Cardiac septum (tissue), 1 donor: ENCODE measurements at places on chromosomes 11 and 22. TPM values are rescaled to one million over a fixed set of nuclear protein-coding genes. Genes with fewer than 3 reads are reported as not detected.

Gene PRDM11
- total RNA-seq, result 20.7 TPM

Gene CSNK1E
- 95.7 TPM for total RNA-seq

Gene COA4
- total RNA-seq, result 52.9 TPM

Gene SOX10
- total RNA-seq, result 0.62 TPM

Gene ROBO4
- total RNA-seq, result 15.9 TPM

Gene IRAG1
- 6.4 TPM for total RNA-seq

Gene DSCAML1
- total RNA-seq, result 1.2 TPM

Gene SYT8
- total RNA-seq, result not detected

Gene SULT4A1
- 0.13 TPM for total RNA-seq

Gene SYT7
- 9.3 TPM for total RNA-seq

Gene GDPD4
- not detected for total RNA-seq

Gene GAL
- 0.30 TPM for total RNA-seq

Gene SLC37A2
- total RNA-seq, result 1.2 TPM

Gene GPHA2
- not detected for total RNA-seq

Gene DGAT2
- total RNA-seq, result 10.3 TPM

Gene DGCR2
- total RNA-seq, result 35.2 TPM

Gene C11orf87
- 0.03 TPM for total RNA-seq

Gene CCDC188
- total RNA-seq, result 0.67 TPM

Gene C11orf58
- total RNA-seq, result 106 TPM

Gene ME3
- total RNA-seq, result 19.9 TPM

Gene MMP13
- total RNA-seq, result not detected

Gene OR52B6
- not detected for total RNA-seq
